Stimulated activated CD4-positive, alpha-beta T cell treated with anti-CD3 and anti-CD28 coated beads, Interleukin-1b, Interleukin-23, amount 100 ng/mL, for 48 hours (primary cell): ENCODE measurements at places on chromosomes 4 and X.

- DNase-seq = no peak
Measured at GRCh38 chrX:149757206-149758067, 16.4 kb upstream of the HSFX1 start.

- DNase-seq = no peak
Measured at GRCh38 chrX:12439416-12439815, 301.1 kb downstream of the FRMPD4 start.

DNA sequence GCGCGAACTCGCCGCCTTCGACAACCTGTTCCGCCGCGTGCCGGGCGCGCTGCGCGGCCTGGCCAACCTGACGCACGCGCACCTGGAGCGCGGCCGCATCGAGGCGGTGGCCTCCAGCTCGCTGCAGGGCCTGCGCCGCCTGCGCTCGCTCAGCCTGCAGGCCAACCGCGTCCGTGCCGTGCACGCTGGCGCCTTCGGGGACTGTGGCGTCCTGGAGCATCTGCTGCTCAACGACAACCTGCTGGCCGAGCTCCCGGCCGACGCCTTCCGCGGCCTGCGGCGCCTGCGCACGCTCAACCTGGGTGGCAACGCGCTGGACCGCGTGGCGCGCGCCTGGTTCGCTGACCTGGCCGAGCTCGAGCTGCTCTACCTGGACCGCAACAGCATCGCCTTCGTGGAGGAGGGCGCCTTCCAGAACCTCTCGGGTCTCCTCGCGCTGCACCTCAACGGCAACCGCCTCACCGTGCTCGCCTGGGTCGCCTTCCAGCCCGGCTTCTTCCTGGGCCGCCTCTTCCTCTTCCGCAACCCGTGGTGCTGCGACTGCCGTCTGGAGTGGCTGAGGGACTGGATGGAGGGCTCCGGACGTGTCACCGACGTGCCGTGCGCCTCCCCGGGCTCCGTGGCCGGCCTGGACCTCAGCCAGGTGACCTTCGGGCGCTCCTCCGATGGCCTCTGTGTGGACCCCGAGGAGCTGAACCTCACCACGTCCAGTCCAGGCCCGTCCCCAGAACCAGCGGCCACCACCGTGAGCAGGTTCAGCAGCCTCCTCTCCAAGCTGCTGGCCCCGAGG lies 27.0 kb downstream of the NYX start:
- no peak for DNase-seq

DNA sequence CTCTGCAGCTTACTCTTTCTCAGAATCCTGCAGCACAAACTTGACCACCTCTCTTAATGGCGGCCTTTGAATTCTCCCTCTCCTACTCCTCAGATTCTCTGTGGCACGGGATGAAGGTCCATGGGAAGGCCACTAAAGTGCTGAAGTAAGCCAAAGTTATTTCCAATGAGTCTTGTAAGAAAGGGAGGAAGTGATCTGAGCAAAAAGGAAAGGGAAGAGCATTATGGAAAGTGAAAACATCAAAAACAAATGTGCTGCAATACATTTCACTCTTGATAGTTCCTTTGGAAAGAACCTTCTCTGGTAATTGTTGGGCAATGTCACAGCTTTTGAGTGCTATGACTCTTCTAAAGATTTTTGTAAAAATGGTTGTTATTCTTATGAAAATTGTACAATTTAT lies 54.3 kb upstream of the CAMK2D start:
- no peak for DNase-seq

DNA sequence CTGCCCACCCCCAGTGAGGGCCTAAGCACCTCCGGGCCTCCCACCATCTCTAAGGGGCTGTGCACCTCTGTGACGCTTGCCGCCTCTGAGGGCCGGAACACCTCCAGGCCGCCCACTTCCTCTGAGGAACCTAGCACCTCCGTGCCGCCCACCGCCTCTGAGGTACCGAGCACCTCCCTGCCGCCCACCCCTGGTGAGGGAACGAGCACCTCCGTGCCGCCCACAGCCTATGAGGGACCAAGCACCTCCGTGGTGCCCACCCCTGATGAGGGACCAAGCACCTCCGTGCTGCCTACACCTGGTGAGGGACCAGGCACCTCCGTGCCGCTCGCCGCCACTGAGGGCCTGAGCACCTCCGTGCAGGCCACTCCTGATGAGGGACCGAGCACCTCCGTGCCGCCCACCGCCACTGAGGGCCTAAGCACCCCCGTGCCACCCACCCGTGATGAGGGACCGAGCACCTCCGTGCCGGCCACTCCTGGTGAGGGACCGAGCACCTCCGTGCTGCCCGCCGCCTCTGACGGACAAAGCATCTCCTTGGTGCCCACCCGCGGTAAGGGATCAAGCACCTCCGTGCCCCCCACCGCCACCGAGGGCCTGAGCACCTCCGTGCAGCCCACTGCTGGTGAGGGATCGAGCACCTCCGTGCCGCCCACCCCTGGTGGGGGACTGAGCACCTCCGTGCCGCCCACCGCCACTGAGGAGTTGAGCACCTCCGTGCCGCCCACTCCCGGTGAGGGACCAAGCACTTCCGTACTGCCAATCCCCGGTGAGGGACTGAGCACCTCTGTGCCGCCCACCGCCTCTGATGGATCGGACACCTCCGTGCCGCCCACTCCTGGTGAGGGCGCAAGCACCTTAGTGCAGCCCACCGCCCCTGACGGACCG lies 977 bp downstream of the MAGEE1 start:
- DNase-seq = peak; percentile 9

- no peak for DNase-seq
Measured at GRCh38 chrX:154485150-154486051, 1.0 kb downstream of the UBL4A start.

DNA sequence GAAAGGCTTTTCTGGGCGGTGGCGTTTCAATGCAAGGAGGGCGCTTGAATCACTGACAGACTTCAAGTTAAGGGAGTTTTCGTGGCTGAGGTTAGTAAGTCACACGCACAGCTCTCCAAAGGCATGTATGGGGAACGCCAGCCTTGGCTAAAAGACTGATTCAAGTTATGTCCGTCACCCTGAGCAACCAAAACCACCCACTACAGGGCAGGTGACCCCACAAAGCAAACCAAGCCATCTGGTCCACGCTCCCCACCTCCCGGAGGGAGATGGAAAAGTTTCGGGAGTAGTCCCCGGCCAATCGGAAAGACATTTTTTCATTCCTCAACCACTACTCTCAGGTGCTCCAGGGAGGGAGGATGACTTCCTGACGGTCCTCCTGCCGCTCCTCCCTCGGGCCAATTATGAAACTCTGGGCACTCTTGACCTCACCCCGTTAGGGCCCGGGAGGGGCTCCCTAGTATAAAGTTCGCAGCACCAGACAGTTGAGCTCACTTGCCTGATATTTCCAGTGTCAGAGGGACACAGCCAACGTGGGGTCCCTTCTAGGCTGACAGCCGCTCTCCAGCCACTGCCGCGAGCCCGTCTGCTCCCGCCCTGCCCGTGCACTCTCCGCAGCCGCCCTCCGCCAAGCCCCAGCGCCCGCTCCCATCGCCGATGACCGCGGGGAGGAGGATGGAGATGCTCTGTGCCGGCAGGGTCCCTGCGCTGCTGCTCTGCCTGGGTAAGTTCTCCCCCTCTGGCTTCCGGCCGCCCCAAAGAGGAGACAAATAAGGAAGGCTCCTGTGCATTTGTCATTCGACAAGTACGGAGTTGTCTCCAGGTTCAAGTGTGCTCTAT lies at the start of gene EREG:
EREG (plus strand) TSS at position 494 of the 840 bp plus-strand sequence; CDS start at position 658, 164 bp downstream.
- peak; percentile 11 for DNase-seq

DNA sequence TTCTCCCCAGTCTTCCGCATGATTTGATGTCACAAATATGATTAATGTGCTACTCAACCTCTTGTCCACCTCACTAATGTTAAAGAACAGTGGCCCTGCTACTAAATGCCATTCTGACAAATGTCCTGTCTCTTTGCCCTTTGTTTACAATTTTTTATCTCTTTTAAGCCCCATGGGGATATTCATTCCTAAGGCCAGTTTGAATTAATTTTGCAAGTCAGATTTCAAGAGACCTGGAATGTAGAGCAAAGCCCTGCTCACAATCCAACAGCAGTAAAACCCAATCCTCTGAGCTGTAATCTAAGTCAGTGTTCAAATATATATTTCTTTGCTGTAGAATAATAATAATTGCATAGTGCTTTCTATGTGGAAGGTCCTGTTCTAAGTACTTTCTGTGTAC lies 81.2 kb downstream of the LDB2 start:
- no peak for DNase-seq

DNA sequence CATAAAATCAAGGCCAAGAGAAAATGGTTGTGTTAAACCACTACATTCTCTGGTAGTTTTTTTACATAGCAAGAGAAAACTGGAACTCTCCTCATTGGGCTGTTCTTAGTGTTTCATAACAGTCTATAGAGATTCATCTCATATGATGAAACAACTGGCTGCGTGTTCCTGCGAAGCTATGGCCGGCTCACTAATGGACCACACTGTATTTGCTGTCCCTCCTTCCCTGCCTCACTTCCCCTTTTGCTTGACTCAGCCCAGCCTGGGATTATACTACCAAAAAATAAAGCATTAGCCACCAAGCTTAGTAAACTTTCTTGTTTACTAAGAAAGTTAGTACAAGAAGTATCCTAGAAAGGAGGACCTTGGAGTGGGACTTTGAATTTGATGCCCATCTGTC lies 31.6 kb upstream of the LSM6 start:
- DNase-seq = no peak
